ENCODE measurements at places on chromosomes 7 and 10.
A peak's percentile ranks its signal among the peaks of the same experiment; 100 is the strongest.

- no peak overlapping the region for H3K27ac ChIP-seq
- H3K4me1 ChIP-seq: no peaks in the 10 kb centered on the region
- DNase-seq: no peak
Observed at GRCh38 chr10:91460681-91461080, 50.5 kb downstream of the HECTD2 start.

DNA sequence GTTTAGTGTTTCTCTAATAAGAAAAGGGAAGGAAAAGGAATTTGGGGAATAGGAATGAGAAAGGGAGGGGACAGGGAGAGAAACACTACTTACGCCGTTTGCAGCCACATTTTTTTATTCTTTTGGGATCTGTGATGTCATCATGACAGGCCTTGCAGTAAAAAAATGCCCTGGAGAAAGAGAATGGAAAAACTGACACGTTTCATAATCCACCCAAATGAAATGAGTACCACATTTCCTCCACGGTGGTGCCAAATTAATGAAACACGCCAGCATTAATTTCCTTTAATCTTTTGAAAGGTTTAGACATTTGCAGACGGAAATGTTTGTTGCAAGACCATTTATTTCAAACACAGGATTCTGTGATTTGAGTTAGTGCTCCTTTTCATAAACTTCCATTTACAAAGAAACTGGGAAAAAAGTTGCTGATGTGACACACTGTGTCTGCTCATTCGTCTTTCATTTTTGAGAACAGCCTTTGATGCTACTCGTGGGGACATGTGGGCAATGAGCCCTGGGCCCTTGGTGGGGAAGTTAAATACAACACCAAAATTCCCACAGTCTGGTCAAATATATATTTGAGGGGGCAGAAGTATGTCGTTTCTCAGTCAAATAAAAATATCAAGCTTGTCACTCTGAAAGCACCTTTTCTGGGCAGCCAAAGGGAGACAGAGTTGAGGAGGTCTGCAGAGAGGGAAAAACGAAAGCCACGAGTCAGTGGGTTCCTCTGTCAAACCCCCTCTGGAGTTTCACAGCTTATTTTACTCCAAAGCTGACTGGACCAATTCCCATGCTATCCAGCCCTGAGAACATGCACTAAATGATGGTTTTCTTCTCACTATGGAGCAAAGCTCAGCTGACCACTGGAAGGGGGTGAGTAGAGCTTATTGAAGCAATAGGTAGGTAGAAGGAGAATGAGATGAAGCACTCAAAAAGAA lies 625.5 kb downstream of the KCNMA1 start:
- H3K4me1 ChIP-seq: no peaks in the 10 kb centered on the region
- H3K27me3 ChIP-seq: no peaks in the 10 kb centered on the region
- no peak for DNase-seq
- no peak overlapping the region for H3K27ac ChIP-seq

GRCh38 chr7:150361807-150362621 lies 6.6 kb upstream of the REPIN1 start:
- no peak overlapping the region for H3K27ac ChIP-seq
- peaks cover 34% of the 10 kb centered on the region for H3K4me1 ChIP-seq
- no peak for DNase-seq
- no peaks in the 10 kb centered on the region for H3K36me3 ChIP-seq
- no peaks in the 10 kb centered on the region for H3K27me3 ChIP-seq

GRCh38 chr10:49751636-49752510 lies 10.2 kb downstream of the OGDHL start:
- H3K27me3 ChIP-seq: no peaks in the 10 kb centered on the region
- no peaks in the 10 kb centered on the region for H3K36me3 ChIP-seq
- H3K4me1 ChIP-seq: no peaks in the 10 kb centered on the region
- H3K27ac ChIP-seq: no peak overlapping the region

GRCh38 chr7:120467676-120468075 lies 194.7 kb downstream of the KCND2 start:
- no peak for DNase-seq
- no peak overlapping the region for H3K4me3 ChIP-seq
- H3K27ac ChIP-seq: no peak overlapping the region
- H3K4me1 ChIP-seq: no peaks in the 10 kb centered on the region
- H3K36me3 ChIP-seq: no peaks in the 10 kb centered on the region
- no peaks in the 10 kb centered on the region for H3K27me3 ChIP-seq

GRCh38 chr10:5361966-5362365 lies 2.8 kb upstream of the UCN3 start:
- no peak for DNase-seq
- H3K27ac ChIP-seq: no peak overlapping the region
- no peaks in the 10 kb centered on the region for H3K27me3 ChIP-seq
- H3K4me3 ChIP-seq: no peak overlapping the region

DNA sequence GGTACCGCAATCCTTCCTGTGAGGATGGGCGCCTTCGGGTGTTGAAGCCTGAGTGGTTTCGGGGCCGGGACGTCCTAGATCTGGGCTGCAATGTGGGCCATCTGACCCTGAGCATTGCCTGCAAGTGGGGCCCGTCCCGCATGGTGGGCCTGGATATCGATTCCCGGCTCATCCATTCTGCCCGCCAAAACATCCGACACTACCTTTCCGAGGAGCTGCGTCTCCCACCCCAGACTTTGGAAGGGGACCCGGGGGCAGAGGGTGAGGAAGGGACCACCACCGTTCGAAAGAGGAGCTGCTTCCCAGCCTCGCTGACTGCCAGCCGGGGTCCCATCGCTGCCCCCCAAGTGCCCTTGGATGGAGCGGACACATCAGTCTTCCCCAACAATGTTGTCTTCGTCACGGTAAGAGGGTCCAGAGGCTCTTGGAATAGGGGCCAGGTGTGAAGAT lies 1.7 kb downstream of the MEPCE start:
- H3K27me3 ChIP-seq: no peaks in the 10 kb centered on the region
- peaks cover 24% of the 10 kb centered on the region for H3K36me3 ChIP-seq
- H3K27ac ChIP-seq: peak overlapping the region; percentile 99
- no peak overlapping the region for H3K4me3 ChIP-seq
- no peak for DNase-seq

DNA sequence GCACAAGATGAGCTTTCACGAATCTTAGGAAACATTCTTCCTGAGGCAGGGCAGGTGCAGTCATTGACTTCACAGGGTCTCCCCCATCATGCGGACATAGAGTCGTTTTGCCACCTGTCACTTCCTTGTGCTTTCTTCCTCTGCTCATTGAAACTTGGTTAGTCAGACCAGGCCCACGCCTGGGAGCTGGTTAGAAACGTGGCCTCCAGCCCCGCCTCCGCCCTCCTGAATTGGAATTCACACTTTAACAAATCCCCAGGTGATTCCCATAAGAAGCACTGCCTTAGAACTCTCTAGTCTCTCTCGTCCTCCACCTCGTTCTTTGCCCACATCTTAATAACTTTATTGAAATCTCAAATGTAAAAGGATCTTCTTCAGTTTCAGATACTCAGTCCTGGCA lies 265.5 kb upstream of the FZD8 start:
- H3K36me3 ChIP-seq: no peaks in the 10 kb centered on the region
- no peaks in the 10 kb centered on the region for H3K27me3 ChIP-seq
- H3K4me3 ChIP-seq: no peak overlapping the region

DNA sequence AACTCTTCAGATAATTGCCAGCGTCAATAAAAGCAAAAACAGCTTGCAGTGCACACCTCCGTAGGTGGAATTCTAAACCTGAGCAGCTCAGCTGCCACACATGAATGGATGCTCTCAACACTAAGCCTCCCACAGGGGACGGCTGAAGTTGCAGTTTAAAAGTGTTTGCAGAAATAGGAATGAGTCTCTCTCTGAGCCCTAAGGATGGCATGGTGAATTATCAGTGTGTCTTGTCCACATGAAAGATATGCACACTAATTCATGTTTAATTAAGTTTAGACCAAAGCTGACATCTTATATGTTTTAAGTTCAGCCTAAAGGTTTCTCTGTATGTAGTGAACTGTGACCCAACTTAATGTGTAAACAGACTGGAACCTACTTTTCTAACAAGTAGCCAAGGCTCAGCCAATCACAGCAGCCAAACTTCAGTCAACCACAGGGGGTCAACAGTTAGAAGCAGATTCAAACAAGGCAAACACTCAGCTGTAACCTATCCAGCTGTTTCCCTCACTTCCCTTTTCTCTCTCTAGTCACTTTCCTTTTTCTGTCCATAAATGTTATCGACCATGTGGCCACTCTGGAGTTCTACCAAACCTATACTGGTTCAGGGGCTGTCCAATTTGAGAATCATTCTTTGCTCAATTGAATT lies 38.1 kb downstream of the CTTNBP2 start:
- H3K4me3 ChIP-seq: no peak overlapping the region
- no peaks in the 10 kb centered on the region for H3K4me1 ChIP-seq
- H3K36me3 ChIP-seq: no peaks in the 10 kb centered on the region
- no peak for DNase-seq
- no peaks in the 10 kb centered on the region for H3K27me3 ChIP-seq

- no peaks in the 10 kb centered on the region for H3K27me3 ChIP-seq
- H3K27ac ChIP-seq: no peak overlapping the region
- no peaks in the 10 kb centered on the region for H3K4me1 ChIP-seq
- no peak overlapping the region for H3K4me3 ChIP-seq
- H3K36me3 ChIP-seq: no peaks in the 10 kb centered on the region
Observed at GRCh38 chr10:56317603-56318002, 43.5 kb downstream of the ZWINT start.

DNA sequence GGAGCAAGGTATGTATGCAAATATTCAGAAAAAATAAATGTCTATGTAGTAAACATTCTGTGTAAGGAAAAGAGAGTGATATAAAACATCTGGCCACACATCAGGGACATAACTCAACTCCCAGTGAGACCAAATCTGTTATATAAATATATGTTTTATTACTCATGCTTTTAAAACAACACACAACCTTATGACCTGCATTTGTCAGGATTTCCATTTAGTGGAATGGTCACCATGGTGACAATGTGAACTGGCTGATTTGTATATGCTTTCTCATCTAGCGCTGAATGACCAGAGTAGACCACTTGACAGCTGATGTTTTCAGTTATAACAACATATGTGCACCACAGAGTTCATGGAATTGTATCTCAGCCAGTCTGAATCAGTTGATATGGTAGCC lies 551.7 kb downstream of the HTR7 start:
- DNase-seq: no peak
- no peak overlapping the region for H3K27ac ChIP-seq
- H3K4me1 ChIP-seq: no peaks in the 10 kb centered on the region
- H3K4me3 ChIP-seq: no peak overlapping the region

GRCh38 chr7:30900053-30900452 lies 11.6 kb upstream of the AQP1 start:
- H3K27me3 ChIP-seq: no peaks in the 10 kb centered on the region
- no peak for DNase-seq
- H3K27ac ChIP-seq: no peak overlapping the region
- no peak overlapping the region for H3K4me3 ChIP-seq

GRCh38 chr7:96416116-96416515 lies 94.2 kb upstream of the SLC25A13 start:
- H3K4me3 ChIP-seq: no peak overlapping the region
- no peak for DNase-seq
- no peaks in the 10 kb centered on the region for H3K27me3 ChIP-seq
- H3K4me1 ChIP-seq: no peaks in the 10 kb centered on the region
- H3K27ac ChIP-seq: no peak overlapping the region
- H3K36me3 ChIP-seq: no peaks in the 10 kb centered on the region

- H3K36me3 ChIP-seq: no peaks in the 10 kb centered on the region
- H3K27me3 ChIP-seq: no peaks in the 10 kb centered on the region
- H3K4me3 ChIP-seq: no peak overlapping the region
- no peak for DNase-seq
Observed at GRCh38 chr10:15521328-15521903, 150.3 kb upstream of the FAM171A1 start.

DNA sequence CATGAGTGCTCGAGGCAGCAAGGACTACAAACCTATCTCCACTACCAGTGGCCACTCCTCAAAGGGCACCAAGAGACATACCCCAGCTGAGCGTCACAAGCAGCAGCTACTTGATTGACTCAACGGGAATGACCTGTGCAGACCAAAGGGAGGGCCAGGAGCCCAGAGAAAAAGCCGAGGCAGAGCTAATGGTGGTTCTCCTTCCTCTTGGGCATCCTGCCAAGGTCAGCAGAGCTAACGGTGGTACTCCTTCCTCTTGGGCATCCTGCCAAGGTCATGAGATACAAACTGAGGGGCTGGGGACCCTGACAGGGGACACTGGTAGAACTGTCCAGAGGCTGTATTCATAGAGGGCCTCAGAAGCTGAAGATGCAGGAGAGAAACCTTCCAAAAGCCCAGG lies 60.4 kb downstream of the FAM53B start:
- H3K27me3 ChIP-seq: no peaks in the 10 kb centered on the region
- H3K4me1 ChIP-seq: peaks cover 89% of the 10 kb centered on the region
- H3K4me3 ChIP-seq: no peak overlapping the region
- H3K36me3 ChIP-seq: peaks cover 28% of the 10 kb centered on the region
- no peak for DNase-seq

GRCh38 chr10:131345691-131346090 lies 34.2 kb upstream of the TCERG1L start:
- H3K27me3 ChIP-seq: no peaks in the 10 kb centered on the region
- H3K4me1 ChIP-seq: no peaks in the 10 kb centered on the region
- DNase-seq: no peak
- H3K4me3 ChIP-seq: no peak overlapping the region
- H3K27ac ChIP-seq: no peak overlapping the region

DNA sequence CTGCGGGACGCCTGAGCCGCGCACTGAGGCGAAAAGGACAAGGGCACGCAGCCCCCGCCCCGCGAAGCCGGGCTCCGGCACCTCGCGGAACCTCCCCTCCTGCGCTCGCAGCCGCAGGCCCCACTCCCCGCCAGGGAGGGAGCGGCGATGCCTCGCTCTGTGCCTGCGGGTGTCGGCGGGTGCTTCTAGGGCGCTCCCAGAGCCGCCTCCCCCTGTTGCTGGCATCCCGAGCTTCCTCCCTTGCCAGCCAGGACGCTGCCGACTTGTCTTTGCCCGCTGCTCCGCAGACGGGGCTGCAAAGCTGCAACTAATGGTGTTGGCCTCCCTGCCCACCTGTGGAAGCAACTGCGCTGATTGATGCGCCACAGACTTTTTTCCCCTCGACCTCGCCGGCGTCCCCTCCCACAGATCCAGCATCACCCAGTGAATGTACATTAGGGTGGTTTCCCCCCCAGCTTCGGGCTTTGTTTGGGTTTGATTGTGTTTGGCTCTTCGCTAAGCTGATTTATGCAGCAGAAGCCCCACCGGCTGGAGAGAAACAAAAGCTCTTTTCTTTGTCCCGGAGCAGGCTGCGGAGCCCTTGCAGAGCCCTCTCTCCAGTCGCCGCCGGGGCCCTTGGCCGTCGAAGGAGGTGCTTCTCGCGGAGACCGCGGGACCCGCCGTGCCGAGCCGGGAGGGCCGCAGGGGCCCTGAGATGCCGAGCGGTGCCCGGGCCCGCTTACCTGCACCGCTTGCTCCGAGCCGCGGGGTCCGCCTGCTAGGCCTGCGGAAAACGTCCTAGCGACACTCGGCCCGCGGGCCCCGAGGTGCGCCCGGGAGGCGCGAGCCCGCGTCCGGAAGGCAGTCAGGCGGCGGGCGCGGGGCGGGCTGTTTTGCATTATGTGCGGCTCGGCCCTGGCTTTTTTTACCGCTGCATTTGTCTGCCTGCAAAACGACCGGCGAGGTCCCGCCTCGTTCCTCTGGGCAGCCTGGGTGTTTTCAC lies 519 bp downstream of the ITGB8 start:
- peaks cover 23% of the 10 kb centered on the region for H3K4me1 ChIP-seq
- H3K27ac ChIP-seq: no peak overlapping the region
- DNase-seq: no peak
- no peaks in the 10 kb centered on the region for H3K36me3 ChIP-seq
- peak overlapping the region; percentile 31 for H3K4me3 ChIP-seq
- H3K27me3 ChIP-seq: peaks cover 6% of the 10 kb centered on the region

Data from natural killer cell (primary cell).